Central memory CD8-positive, alpha-beta T cell (primary cell): ENCODE measurements at places on chromosomes 16 and 17.

DNA sequence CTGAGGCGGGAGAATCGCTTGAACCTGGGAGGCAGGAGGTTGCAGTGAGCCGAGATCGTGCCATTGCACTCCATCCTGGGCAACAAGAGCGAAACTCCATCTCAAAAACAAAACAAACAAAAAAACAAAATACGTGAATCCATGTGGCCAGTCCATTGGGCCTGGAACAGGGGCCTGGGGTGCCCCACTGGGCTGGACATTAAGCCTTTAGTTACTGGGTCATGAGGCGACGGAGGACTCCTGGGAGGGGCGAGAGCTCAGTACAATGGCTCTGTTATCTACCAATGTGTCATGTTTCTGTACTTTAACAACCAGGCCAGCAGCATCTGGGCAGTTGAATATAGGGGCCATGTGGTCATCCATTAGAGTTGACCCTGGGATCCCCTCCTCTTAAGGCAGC, 18.9 kb upstream of the CLEC18A start:
- DNase-seq = no peak

DNA sequence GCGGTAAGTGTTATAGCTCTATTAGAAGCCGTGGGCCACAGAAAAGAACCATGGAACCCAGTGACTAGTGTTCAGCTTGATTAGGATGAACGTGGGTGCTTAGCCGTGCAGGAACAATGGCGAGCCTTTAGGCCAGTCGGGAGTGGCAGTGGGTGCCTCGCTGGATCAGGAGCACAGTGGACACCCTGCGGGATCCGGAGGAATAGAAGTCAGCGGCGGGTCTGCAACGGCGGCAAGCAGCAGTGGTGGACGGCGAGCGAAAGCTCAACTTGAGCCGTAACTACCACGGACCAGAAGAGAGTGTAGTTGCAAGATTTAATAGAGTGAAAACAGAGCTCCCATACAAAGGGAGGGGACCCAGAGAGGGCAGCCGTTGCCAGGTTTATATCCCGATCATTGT, 37.3 kb upstream of the CDH15 start:
- DNase-seq = no peak

GRCh38 chr16:62408760-62409159, 372.5 kb upstream of the CDH8 start:
- DNase-seq = no peak

DNA sequence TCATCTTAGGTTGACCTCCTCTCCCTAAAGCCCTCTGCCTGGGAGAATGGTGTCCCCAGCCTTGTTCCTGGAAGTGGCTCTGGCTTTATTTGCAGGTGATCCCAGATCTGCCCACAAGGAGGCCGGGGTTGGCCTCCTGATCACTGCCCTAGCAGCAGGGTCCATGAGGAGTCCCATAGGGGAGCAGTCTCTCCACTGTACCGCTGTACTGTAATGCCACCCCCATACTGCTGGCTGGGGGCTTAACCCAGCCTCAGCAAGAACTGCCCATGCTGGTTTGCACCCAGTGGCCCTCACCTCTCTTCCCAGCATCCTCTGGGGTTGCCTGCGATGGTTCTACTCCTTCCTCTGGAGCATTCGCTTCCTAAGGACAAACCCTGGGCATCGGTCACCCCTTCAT, 39.1 kb downstream of the PSME3IP1 start:
- DNase-seq = no peak

DNA sequence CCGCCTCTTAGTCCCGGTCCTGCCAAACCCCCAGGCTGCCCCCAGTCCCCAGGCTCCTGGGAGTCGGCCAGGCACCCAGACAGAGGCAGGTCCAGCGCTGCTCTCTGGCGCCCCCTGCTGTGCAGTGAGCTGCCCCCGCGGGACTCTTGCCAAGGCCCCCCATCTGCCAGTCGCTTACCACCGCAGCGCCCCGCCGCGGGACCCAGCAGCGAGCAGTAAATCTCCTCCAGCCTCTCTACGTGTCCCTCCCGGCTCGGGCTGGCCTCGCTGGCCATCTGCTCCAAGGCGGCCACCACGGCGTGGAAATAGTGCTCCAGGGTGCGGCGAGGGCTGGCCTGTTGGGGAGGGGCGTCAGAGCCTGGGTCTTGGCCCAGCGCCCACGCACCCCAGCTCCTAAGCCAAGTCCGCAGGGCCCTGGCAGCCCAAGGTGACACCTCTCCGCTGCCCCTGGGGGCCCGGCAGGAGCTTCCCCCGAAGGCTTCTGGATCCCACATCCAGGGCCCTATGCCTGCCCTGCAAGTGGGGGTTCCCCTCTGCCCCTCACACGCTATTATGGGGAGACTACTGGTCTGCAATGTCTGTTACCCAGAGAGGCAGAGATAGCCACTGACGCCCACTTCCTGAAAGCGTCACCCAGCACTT, 33.7 kb upstream of the MFSD6L start:
- no peak for DNase-seq

GRCh38 chr17:72393553-72393952, 272.7 kb downstream of the SOX9 start:
- DNase-seq = no peak

DNA sequence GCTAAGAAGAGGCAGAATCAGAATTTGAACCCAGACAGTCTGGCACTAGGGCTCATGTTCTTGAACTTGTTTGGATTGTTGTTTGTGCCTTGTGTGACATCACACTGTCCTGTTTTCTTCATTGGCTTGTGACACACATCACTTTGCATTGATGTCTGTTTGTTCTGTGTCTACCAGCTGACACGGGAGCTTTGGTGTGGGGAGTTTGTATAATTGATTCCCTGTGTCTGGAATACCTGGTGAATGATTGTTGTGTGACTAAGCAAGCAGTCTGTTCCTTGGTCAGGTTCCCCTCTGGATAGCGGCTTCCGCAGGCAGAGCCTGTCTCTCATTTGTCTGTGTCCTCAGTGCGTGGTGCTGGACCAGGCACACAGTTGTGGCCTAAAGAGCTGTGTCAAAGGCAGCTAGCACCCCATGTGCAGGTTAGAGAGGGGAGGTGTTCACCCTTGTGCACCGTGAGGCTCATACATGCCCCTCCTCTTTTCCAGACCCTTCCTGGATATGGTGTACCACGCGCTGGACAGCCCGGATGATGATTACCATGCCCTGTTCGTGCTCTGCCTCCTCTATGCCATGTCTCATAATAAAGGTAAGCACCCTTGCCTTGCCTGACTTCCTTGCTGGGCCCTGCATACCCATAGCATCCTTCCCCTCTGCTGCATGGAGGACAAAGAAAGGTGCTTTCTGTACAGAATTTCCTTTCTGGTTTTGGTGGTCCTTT, 80.1 kb downstream of the CLEC16A start:
- DNase-seq = no peak

DNA sequence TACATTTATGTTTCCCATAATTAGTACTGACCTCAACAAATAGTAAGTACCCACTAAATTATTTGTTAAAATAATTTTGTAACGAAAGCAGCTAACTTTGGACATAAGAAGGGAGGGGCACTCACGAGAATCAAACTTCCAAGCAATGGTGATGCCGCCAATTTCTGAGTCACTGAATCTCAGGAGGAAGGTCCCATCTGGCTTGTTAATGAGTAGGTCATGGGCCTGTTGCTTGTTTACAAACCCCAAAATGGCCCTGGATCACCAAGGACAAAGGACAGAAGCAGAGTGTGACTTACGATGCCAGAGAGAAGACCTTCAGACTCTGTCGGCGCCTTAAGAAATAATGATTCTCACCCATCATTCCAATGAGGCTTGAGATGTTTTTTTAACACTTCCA, 15.8 kb upstream of the GHDC start:
- no peak for DNase-seq

DNA sequence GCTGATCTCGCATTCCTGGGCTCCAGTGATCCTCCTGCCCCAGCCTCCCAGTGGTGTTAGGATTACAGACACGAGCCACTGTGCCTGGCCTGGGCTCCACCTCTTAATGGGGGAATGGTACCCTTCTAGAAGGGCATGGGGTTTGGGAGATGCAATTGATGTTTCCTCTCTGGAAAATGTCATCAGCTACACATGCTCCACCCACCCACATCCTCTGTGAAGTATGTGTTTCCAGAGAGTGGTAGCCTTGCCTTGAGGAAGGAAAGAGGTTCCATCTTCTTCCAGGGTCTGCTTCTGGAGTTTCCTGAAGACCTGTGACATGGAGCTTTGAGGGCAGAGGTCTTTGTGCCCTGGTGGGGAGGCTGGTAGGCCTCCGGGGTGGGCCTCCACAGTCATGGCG, 45.2 kb upstream of the GSE1 start:
- DNase-seq = no peak

GRCh38 chr16:49636608-49637007, 219.3 kb downstream of the ZNF423 start:
- no peak for DNase-seq

DNA sequence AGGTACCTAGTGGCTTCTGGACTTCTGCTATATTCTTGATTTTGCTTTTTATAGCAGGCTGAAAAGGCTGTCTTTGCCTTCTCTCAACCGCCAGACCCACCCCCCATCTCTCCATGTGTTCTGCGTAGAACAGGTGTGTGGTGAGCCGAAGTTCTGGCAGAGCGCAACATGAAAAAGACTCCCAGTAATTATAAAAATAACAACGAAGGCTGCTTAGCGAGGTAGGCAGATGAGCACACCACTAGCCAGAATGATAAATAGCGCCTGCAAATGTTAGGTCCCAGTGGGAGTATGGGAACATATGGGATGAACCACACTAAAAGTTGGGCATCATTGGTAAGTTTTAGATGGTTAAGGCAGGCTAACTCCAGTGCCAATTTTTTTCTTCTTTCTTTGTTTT, 14.0 kb upstream of the RBFOX1 start:
- DNase-seq = no peak

- no peak for DNase-seq
Measured at GRCh38 chr17:38544839-38545209, 60.9 kb downstream of the SRCIN1 start.
